H9 (cell line): ENCODE measurements at places on chromosomes 13 and 19. TPM values are rescaled to one million over a fixed set of nuclear protein-coding genes. Genes with fewer than 3 reads are reported as not detected.

FFAR1 gene
- not detected in 2 replicates for total RNA-seq

AKT1S1 gene
- 43.5 and 44.6 TPM in 2 replicates for total RNA-seq

ATP1A3 gene
- total RNA-seq: 11.6 and 12.0 TPM in 2 replicates

RFXAP gene
- total RNA-seq: 8.7 and 9.1 TPM in 2 replicates

GYS1 gene
- 44.3 and 45.6 TPM in 2 replicates for total RNA-seq

DNA sequence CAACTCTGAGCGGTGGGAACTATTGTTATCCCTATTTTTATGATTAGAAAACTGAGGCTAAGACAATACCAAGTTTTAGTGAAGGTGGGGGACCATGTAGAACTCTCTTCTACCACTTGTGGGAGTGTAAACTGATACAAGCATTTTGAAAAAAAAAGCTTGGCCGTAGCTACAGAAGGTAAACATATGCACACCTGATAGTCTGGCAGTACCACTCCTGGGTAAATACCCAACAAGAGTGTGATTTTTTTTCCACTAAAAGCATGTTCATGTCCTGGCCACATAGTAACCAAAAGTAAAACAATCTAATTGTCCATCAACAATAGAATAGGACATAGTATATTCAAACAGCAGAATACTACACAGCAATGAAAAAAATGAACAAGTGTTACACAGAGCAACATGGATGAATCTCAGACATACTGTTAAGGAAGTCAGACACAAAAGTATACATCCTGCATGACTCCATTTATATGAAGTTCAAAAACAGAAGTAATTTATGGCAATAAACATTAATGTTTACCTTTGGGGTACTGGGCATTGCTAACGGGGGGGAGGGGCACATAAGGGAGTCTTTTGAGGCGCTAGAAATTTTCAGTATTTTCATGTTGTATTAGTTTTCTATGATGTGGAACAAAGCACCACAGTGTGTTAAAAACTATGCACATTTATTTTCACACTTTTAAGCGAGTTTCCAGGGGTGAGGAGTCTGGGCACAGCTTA, 6.4 kb upstream of the SPATA13 start:
- no peaks in the 10 kb centered on the region for H3K27me3 ChIP-seq
- H3K4me3 ChIP-seq: no peak overlapping the region
- H3K4me1 ChIP-seq: no peaks in the 10 kb centered on the region; the same call in 1 of the 2 replicates
- DNase-seq: no peak

GRCh38 chr13:53560556-53560955, 531.9 kb downstream of the OLFM4 start:
- H3K36me3 ChIP-seq: no peaks in the 10 kb centered on the region
- no peak overlapping the region for H3K27ac ChIP-seq
- no peaks in the 10 kb centered on the region for H3K4me1 ChIP-seq
- no peak overlapping the region for H3K4me3 ChIP-seq
- no peaks in the 10 kb centered on the region for H3K27me3 ChIP-seq
- no peak for DNase-seq

GRCh38 chr19:807627-808422, 10.6 kb downstream of the PTBP1 start:
- H3K4me1 ChIP-seq: no peaks in the 10 kb centered on the region
- H3K4me3 ChIP-seq: no peak overlapping the region
- no peak for DNase-seq
- H3K36me3 ChIP-seq: peaks cover 74% of the 10 kb centered on the region
- H3K27ac ChIP-seq: no peak overlapping the region
- H3K27me3 ChIP-seq: no peaks in the 10 kb centered on the region

DNA sequence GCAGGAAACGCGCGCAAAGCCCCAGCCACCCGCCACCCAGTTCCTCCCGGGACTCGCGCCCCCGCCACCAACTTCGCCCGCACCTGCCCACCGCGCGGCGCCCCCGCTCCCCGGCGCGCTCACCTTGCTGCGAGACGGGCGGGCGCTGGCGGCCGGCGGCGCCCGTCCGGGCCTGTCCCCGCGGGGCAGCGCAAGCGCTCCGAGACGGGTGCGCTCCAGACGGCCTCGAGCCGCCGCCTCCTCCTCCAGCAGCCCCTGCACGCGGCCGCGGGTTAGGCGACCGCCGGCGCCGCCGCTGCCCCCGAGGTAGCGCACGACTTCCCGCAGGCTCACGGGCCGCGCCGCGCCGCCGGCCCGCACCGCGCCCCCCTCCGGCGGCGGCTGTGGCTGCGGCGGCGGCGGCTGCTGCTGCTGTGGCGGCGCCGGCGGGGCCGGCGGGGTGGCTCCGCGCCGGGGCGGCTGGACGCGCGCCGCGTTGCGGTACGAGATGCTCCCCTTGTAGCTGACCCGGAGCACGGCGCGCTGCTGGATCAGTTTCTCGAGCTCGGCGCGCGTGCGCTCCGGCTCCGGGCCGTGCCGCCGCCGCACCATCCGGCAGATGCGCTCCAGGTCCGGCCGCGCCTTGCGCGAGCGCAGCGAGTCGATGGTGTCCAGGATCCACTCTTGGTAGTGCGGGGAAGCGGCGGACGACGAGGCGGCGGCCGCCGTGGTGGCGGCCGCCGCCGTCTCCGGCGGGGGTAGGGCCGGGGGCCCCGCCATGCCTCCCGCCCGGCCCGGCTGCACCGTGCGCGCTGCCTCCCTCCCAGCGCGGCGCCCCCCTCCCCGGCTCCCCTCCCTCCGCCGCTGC, 666 bp downstream of the SAMD1 start:
- peak overlapping the region; percentile 87 for H3K4me3 ChIP-seq
- no peak for DNase-seq
- no peaks in the 10 kb centered on the region for H3K4me1 ChIP-seq
- H3K36me3 ChIP-seq: peaks cover 36% of the 10 kb centered on the region
- H3K27ac ChIP-seq: no peak overlapping the region

GRCh38 chr13:24192057-24192810, 31.7 kb downstream of the SPATA13 start:
- H3K4me1 ChIP-seq: peaks cover 6% of the 10 kb centered on the region; the same call in 1 of the 2 replicates

DNA sequence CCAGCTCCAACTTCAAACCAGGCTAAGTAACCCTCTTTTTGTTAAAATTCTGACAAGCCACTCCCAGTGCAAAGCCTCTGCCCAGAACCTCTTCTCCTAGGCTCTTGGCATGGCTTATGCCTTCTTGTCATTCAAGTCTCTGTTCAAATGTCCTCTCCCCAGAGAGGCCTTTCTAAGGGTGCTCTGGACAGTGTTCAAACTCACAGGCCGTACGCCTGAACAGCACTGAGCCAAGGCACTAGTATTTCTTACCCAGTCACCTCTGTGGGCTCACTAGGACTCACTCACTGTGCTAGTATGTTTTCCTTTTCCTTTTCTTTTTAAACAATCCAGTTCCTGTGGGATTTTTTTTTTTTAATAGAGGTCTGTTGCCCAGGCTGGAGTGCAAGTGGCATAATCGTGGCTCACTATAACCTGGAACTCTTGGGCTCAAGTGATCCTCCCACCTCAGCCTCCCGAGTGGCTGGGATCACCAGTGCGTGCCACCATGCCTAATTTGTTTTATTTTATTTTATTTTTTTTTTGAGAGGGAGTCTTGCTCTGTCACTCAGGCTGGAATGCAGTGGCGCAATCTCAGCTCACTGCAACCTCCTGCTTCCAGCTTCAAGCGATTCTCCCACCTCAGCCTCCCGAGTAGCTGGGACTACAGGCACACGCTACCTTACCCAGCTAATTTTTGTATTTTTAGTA, 2.3 kb upstream of the ASF1B start:
- no peak overlapping the region for H3K27ac ChIP-seq
- peak overlapping the region; percentile 84 for H3K4me3 ChIP-seq
- H3K4me1 ChIP-seq: peaks cover 4% of the 10 kb centered on the region; the same call in 1 of the 2 replicates
- no peak for DNase-seq
- peaks cover 9% of the 10 kb centered on the region for H3K36me3 ChIP-seq
- H3K27me3 ChIP-seq: no peaks in the 10 kb centered on the region

- H3K27me3 ChIP-seq: no peaks in the 10 kb centered on the region
- no peak for DNase-seq
- no peak overlapping the region for H3K27ac ChIP-seq
- H3K4me1 ChIP-seq: peaks cover 4% of the 10 kb centered on the region; the same call in 1 of the 2 replicates
- H3K4me3 ChIP-seq: no peak overlapping the region
- peaks cover 62% of the 10 kb centered on the region for H3K36me3 ChIP-seq
Observed at GRCh38 chr13:112556600-112556999, 31.4 kb downstream of the TUBGCP3 start.

GRCh38 chr19:16477311-16477710, 5.5 kb upstream of the EPS15L1 start:
- H3K27ac ChIP-seq: no peak overlapping the region
- DNase-seq: no peak
- H3K27me3 ChIP-seq: no peaks in the 10 kb centered on the region
- no peak overlapping the region for H3K4me3 ChIP-seq
- no peaks in the 10 kb centered on the region for H3K4me1 ChIP-seq

DNA sequence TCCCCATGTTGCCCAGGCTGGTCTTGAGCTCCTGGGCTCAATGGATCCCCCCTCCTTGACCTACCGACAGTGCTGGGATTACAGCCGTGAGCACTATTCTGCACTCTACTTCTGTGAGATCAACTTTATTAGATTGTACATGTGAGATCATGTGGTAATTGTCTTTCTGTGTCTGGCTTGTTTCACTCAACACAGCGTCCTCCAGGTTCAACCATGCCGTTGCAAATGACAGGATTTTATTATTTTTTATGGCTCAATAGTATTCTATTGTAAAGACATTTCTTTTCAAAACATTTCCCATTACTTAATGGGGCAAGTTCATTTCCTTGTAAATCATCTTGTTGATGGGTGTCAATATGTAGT, 1.5 kb upstream of the OBI1 start:
- no peak for DNase-seq
- H3K4me3 ChIP-seq: no peak overlapping the region

DNA sequence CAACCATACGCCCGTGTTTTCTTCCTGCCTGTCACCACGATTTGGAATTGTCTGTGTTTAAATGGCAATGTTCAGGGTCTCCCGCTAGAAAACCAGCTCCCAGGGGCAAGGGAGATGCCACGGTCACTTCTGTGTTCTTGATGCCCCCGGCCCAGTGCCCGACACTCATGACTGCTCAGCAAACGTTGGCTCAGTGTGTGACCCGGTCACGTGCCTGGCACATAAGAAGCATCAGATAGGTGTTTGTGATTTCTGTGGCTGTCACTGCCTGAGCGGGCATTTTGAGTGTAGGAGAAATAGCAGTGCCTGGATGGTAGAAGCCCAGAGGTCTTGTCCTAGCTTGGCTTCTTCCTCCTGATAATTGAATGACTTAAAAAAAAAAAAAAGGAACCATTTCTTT, 15.5 kb downstream of the HDGFL2 start:
- H3K27ac ChIP-seq: no peak overlapping the region
- DNase-seq: peak; percentile 17
- H3K4me3 ChIP-seq: no peak overlapping the region
- no peaks in the 10 kb centered on the region; the same call in 1 of the 2 replicates for H3K4me1 ChIP-seq
- peaks cover 50% of the 10 kb centered on the region for H3K36me3 ChIP-seq
- no peaks in the 10 kb centered on the region for H3K27me3 ChIP-seq

- no peaks in the 10 kb centered on the region for H3K36me3 ChIP-seq
- H3K27me3 ChIP-seq: no peaks in the 10 kb centered on the region
- H3K4me1 ChIP-seq: peaks cover 2% of the 10 kb centered on the region; the same call in 1 of the 2 replicates
- no peak for DNase-seq
- H3K27ac ChIP-seq: no peak overlapping the region
- H3K4me3 ChIP-seq: no peak overlapping the region
Observed at GRCh38 chr19:33393286-33394005, 19.9 kb downstream of the CEBPG start.

- H3K4me1 ChIP-seq: peaks cover 4% of the 10 kb centered on the region; the same call in 1 of the 2 replicates
- peak overlapping the region; percentile 42; the same call in 2 of the 3 replicates for H3K4me3 ChIP-seq
- H3K27me3 ChIP-seq: no peaks in the 10 kb centered on the region
- peak overlapping the region; percentile 22 for H3K27ac ChIP-seq
- peak; percentile 90 for DNase-seq
- H3K36me3 ChIP-seq: no peaks in the 10 kb centered on the region
Observed at GRCh38 chr19:17248011-17248776, 2.5 kb upstream of the NR2F6 start.

DNA sequence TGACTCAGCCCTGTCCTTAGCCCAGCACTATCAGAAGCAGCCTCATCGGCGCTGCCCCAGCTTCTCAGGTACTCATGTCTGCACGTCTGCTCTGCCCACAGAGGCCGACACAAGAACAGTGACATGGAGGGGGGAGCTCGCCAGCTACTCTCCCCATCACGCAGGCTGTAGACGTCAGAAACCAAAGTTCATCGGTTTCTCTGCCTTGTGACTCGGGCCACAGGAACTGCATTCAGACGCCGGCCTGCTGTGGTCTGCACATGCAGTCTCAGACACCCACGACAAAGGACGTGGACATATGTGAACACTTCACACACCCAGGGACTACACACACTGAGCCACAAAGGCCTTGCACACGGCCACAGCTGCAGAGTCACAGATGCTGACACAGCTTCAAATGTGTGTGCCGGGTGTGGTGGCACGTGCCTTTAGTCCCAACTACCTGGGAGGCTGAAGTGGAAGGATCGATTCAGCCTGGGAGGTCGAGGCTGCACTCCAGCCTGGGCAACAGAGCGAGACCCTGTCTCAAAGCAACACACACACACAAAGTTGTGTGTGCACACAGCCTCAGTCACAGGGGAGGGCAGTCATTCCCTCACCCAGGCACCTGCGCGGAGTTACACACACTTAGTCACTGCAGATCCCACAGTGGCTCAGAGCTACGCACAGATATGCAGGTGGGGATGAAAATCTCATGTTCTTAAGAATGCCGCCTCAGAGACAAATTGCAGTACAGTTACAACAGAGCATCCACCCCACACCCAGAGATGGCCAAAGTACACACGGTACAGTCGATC, 4.9 kb upstream of the ZFP36 start:
- peak overlapping the region; percentile 42 for H3K27ac ChIP-seq
- no peak for DNase-seq
- no peaks in the 10 kb centered on the region for H3K27me3 ChIP-seq
- peak overlapping the region; percentile 87 for H3K4me3 ChIP-seq

GRCh38 chr13:27827646-27828045, 35.4 kb downstream of the GSX1 start:
- no peaks in the 10 kb centered on the region; the same call in 2 of the 3 replicates for H3K36me3 ChIP-seq
- H3K27ac ChIP-seq: no peak overlapping the region
- DNase-seq: no peak
- H3K4me1 ChIP-seq: no peaks in the 10 kb centered on the region

DNA sequence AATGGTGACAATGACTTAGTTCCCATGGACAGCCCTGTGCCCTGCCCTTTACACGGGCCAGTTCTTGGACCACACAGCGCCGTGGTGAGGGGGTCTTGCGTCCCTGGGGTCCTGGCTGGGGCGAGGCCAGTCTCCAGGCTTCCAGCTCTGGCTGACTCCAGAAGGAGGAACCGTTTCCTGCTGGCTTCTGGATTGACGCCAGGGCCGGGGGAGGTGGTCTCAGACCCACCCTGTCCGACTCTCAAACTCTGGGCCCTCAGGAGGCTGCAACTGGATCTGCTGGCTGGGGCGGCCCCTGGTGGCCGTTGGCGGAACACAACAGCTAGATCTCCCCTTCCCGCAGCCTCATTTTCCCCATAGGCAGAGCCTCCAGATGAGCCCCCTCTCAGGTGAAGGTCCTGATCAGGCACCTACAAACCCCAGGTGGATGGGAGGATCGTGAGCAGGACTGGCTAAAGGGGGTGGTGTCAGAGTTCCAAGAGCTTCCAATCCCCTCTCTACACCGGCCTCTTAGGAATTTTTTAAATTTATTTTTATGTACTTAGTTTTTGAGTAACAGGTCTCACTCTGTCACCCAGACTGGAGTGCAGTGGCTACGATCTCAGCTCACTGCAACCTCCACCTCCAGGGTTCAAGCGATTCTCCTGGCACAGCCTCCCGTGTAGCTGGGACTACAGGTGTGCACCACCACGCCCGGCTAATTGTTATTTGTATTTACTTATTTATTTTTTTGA, 8.0 kb downstream of the CCDC194 start:
- 0 out of 2 replicates have a peak, but pooled peaks cover under 1% of the 10 kb centered on the region for H3K36me3 ChIP-seq
- H3K27ac ChIP-seq: no peak overlapping the region
- DNase-seq: peak; percentile 89
- no peaks in the 10 kb centered on the region for H3K27me3 ChIP-seq

GRCh38 chr19:41371541-41371940, 4.8 kb upstream of the TMEM91 start:
- no peaks in the 10 kb centered on the region for H3K27me3 ChIP-seq
- no peak overlapping the region for H3K27ac ChIP-seq
- no peak overlapping the region; the same call in 2 of the 3 replicates for H3K4me3 ChIP-seq
- no peaks in the 10 kb centered on the region for H3K36me3 ChIP-seq
- H3K4me1 ChIP-seq: no peaks in the 10 kb centered on the region
